Renal cortical epithelial cell (primary cell): ENCODE measurements at places on chromosomes 11 and 22. TPM values are rescaled to one million over a fixed set of nuclear protein-coding genes. Genes with fewer than 3 reads are reported as not detected.

GRCh38 chr22:49767355-49768062 is 60.2 kb downstream of the BRD1 start:
- peak; percentile 30 for DNase-seq

DNA sequence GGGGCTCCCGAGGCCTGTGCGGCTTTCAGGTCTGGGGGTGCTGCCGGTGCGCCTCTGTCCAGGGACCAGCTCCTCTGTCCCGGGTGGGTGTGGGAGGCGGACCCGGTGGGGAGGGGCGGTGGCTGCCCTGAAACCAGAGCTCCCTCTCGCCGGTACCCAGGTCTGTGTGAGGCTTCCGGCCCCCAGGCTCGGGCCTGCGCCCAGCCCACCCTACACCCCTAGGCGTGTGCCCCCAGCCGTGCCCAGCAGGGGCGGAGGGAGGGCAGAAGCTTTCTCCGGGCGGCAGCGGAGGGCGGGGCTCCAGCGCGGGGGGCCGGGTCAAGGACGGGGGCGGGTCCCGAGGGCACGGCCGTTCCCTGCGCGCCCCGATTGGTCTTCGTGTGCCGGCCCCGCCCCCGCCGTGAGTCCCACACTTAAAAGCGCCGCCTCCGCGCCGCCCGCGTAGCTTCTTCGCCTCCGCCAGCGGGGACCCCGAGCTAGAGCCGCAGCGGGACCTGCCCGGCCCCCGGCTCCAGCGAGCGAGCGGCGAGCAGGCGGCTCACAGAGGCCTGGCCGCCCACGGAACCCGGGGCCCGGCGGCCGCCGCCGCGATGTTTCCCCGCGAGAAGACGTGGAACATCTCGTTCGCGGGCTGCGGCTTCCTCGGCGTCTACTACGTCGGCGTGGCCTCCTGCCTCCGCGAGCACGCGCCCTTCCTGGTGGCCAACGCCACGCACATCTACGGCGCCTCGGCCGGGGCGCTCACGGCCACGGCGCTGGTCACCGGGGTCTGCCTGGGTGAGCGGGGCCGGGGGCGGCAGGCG is 616 bp downstream of the PNPLA2 start:
- no peak for DNase-seq

GRM5 gene
- under 0.01 and 0.15 TPM in 2 replicates for total RNA-seq

DNA sequence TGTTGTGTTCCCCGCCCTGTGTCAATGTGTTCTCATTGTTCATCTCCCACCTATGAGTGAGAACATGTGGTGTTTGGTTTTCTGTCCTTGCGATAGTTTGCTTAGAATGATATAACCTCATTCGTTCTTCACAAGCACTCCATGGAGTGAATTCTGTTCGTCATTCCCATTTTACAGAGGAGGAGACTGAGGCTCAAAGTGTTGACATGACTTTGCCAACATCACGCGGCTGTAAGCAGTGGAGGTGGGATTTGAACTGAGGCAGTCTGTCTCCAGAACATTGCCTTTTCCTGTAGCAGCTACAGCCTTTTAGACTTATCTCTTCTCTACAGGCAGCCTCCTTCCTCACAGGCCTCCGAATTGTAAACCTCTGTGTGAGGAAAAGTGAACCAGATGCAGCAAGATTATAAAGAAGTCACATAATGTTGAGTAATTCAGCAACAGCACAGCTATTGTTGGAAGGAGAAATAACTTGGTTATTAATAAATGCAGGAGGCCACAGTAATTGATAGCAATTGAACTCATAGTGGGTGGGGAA is 74.6 kb downstream of the MYO18B start:
- DNase-seq: no peak

DNA sequence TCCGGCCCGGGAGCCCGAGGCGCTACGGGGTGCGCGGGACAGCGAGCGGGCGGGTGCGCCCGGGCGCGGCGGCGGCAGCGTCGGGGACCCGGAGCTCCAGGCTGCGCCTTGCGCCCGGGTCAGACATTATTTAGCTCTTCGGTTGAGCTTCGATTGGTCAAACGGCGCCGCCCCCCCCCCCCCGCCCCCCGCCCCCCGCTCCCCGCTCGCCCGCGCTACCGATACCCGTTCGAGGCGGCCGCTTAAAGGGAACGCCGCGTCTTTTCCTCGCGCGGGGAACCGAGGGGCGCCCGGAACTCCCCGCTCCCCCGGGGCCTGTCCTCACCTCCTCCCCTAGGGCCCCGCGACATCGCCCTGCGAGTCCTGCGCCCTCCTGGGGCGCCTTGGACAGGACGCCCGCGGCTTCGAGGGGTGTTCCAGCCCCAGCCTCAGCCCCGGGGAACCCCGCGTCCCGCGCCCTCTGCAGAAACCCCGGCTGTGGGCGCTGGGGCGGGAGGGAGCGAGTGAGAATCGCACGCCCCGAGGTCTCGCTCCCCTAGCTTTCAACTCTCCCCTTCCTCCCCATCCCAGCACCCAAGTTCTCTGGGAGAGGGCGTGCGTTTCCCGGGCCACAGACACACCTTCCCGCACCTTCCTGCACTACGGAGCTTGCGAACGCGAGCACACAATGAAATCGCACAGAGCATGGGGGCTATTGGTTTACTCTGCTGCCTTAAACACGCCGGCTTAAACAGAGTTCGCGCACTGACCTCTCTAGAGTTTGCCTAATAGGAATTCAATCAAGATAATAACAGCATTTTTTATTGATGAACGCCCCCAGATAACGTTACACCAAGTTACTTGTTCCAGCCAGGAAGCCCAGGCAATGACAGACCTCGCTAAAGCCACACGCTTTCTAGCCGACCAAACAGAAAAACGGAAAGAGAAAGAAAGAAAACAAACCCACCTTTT is at the start of gene BDNF:
Gene BDNF, minus strand, starts transcription at position 105 of the 951 bp plus-strand sequence. CDS start 41,891 bp downstream, outside the sequence.
- DNase-seq: peak; percentile 16

TMEM45B gene
- 0.50 and 5.0 TPM in 2 replicates for total RNA-seq

FXYD2 gene
- 361 and 706 TPM in 2 replicates for total RNA-seq

GRCh38 chr11:75394085-75394840 is 5.1 kb upstream of the RPS3 start:
- no peak for DNase-seq

- no peak for DNase-seq
Observed at GRCh38 chr22:42792909-42793847, 63.9 kb downstream of the ARFGAP3 start.

- no peak for DNase-seq
Observed at GRCh38 chr22:11605468-11605981, 3922.5 kb upstream of the OR11H1 start.

SGSM1 gene
- not detected in 2 replicates for total RNA-seq

- DNase-seq: no peak
Observed at GRCh38 chr11:76251226-76251575, 44.9 kb upstream of the WNT11 start.

- DNase-seq: no peak
Observed at GRCh38 chr11:78876676-78877075, 302.0 kb upstream of the NARS2 start.

GRCh38 chr11:72116019-72116755 is 3.7 kb upstream of the ANAPC15 start:
- no peak for DNase-seq

DNA sequence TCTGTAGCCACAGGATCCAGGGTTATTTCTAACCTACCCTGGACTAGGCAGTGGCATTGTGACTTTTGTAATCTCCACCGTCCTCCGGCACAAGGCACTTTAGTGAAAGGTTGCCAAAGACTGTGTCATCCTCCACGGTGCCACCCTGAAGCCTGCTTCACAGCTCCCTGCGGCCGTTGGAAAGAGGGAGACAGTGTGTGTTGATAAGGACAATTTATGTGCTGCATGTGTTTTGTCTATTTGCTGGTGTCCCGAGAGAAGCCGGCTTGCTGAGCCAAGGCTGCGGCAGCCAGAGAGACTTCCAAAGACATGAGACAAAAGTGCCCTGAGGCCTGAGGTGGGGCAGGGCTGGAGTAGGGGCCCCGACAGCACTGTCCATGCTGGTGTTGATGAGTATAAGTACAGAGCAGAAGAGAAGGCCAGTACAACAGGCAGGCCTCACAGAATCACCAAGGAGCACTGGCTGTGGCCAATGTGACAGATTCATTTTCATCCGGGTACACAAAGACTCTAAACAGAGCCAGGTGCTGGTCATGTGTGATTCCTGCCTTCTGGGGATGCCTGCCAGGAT is 40.9 kb downstream of the GALNT18 start:
- no peak for DNase-seq

DNA sequence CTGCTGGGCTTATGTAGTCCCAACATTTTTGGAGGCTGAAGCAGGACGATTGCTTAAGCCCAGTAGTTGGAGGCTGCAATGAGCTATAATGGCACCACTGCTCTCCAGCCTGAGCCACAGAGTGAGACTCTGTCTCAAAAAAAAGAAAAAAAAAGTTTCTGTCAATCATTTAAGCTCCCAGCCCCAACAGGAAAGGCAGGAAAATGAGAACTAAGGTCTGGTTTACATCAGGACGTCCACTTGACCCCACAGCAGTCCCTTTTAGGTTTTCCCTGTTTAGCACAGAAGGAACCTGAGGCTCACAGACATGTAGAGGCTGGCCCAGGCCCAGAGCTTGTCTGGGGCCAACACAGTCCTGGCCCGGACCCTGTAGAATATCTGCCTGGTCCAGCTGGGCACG is 9.2 kb upstream of the TTLL1 start:
- no peak for DNase-seq

RNF169 gene
- 16.7 and 18.2 TPM in 2 replicates for total RNA-seq

- no peak for DNase-seq
Observed at GRCh38 chr22:50040717-50041116, 17.4 kb downstream of the TTLL8 start.

GRCh38 chr22:45548991-45549761 is 46.5 kb downstream of the FBLN1 start:
- peak; percentile 38 for DNase-seq

- DNase-seq: no peak
Observed at GRCh38 chr11:68601147-68601546, 83.2 kb upstream of the GAL start.

DNA sequence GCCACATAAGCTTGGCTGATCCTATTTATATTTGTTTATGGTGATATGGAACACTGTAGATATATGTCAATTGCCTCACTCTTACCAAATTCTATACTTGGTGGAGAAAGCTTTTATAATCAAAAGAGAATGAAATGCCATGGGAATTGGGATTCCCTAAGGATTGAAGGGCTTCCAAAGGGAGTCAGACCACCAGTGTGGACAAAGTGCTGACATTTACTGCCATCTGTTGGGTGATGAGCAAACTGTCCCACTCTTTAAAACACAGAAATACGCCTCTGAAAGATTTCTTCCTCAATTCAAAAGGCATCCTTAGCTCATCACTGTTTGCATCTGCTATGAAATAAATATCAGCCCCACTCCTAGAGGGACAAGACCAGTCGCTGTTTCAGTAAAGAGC is 7.1 kb downstream of the SLC1A2 start:
- peak; percentile 5 for DNase-seq

OR52H1 gene
- total RNA-seq: 0.10 TPM in 1 of 2 replicates, not detected in the other

OR51E2 gene
- total RNA-seq: not detected in 2 replicates

- DNase-seq: peak; percentile 47
Observed at GRCh38 chr22:36323182-36323854, 64.4 kb downstream of the MYH9 start.

STK33 gene
- 15.3 and 24.2 TPM in 2 replicates for total RNA-seq

MRGPRF gene
- 0.10 TPM in 1 of 2 replicates, not detected in the other for total RNA-seq

DNA sequence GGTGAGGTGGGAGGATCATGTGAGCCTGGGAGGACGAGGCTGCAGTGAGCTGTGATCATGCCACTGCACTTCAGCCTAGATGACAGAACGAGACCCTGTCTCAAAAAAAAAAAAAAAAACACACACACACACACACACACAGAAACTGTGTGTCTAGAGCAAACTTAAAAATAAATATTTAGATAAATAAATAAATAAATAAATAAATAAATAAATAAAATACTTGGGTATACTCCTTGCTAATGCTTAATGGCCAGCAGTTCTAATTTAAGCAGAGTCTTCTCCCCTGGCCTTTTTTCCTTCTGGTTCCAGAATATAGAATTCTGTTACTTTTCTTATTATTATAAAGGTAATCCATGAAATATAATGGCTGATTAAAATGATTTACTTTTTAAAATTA is 5.1 kb upstream of the ARL2 start:
- no peak for DNase-seq

DNA sequence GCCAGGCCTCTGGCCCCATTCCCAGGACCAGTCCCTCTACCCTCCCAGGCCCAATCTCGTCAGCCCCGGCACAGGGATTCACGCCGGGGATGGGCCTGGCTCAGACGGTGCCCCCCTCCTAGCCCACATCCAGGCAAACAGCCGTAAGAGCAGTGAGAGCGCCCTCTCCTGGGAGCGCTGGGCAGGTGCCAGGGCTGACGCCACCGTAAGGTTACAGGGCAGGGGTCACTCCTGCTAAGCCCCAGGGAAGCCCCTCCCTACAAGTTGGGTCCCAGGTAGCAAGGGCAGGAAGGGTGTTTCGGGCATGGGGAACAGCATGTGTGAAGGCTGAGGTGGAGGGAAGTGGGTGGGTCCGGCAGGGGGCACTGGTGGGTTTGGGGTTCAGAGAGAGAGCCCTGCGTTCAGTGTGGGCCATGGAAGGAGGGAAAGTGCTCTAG is 19.2 kb upstream of the PPARA start:
- DNase-seq: no peak

OPCML gene
- not detected in 2 replicates for total RNA-seq

OR8D4 gene
- total RNA-seq: not detected in 2 replicates

GRCh38 chr11:25771605-25772004 is 560.3 kb upstream of the ANO3 start:
- no peak for DNase-seq

RCOR2 gene
- 0.35 and 1.6 TPM in 2 replicates for total RNA-seq

- no peak for DNase-seq
Observed at GRCh38 chr11:105100981-105101630, 38.5 kb downstream of the CARD18 start.

NF2 gene
- total RNA-seq: 213 and 372 TPM in 2 replicates

DEPDC7 gene
- total RNA-seq: 3.3 and 7.0 TPM in 2 replicates

DNA sequence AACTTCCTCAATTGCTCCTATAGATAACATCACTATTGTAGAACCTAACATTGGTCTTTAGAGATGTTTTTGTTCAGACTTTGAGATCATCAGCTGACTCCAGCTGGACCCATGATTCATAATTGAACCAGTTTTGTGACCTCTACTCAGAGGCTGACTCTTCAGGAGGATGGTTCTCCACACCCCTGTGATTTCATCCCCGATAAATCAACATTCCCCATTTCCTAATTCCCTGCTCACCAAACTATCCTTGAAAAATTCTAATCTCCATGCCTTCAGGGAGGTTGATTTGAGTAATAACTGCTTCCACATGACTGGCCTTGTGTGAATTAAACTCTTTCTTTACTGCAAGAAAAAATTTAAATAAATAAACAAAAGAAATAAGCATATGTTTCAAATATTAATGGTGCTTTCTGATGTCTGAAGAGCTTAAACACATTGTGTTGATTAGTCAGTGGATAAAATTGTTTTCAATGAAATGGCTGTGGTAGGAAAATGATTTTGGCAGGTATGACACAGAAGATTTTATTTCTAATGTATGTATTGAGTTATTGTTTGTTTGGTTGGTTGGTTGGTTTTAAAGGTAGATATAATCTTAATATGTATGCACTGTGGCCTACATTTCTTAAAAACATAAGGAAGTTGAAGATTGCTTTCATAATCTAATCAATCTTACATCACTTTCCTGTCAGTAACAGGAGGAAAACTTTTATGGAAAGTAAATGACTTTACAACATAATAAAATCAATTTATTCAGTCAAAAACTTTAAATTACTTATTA is 427.9 kb upstream of the CCDC179 start:
- DNase-seq: peak; percentile 59

- DNase-seq: no peak
Observed at GRCh38 chr11:37560991-37561390, 963.0 kb upstream of the RAG2 start.

- no peak for DNase-seq
Observed at GRCh38 chr11:31834237-31834636, 23.1 kb upstream of the PAX6 start.
